ENCODE measurements at places on chromosomes 5 and 9.

DNA sequence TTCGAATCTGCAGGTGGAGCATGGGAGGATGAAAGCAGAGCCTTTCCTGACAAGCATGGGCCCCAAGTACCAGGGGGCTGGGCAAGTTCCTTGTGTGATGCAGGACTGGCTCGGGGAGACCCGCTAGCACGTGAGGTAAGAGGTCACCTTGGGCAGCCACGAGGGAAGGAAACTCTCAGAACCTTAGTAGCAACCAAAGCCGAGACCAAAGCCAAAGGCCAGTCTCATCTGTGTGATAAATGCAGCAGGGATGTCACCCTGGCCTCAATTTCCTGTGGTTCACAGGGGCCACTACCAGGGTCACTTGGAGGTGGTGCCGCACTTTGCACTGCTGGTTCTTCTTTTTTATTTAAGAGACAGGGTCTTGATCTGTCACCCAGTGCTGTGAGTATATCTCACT is 39.5 kb downstream of the PRRT1B start:
- DNase-seq, result no peak

GRCh38 chr5:161190086-161190485 is 338.1 kb upstream of the ATP10B start:
- no peak for DNase-seq

DNA sequence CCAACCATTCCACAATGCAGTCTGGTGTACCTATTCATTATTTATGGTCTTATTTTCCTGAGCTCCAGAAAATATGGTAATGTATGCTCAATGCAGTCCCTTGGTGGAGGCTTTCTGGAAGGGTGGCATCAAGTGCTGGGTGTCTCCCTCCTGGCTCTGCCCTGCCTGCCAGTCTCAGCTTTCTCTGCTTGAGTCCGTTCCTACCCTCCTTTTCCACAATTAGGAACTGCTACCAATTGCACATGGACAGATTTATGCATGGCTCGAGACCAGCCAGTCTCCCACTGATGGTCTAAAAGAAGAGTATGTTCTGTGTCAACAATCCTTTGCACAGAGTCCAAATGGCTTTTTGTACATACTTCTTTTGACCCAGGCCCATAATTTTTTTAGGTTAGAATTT is 189.8 kb downstream of the TLE1 start:
- no peak for DNase-seq

GRCh38 chr9:133726401-133727276 is 11.5 kb downstream of the SARDH start:
- peak; percentile 74 for DNase-seq

DNA sequence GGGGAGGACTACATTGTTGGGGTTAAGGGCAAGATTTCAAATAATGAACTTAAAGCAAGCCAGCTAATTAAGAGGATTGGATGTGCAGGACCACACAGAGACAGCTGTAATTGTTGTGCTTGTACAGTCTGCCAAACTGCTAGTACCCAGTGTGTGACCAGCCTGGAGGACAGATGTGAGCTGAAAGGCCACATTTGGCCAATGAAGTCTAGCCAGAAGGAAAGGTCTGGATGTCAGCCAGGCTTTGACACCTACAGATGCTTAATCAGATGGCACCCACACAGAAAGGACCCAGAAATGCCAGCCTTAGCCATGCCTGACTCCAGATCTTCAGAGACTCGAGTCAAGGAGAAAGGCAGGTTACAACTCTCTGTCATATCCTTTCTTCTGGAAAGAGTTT is 491.1 kb downstream of the KIF4B start:
- no peak for DNase-seq
